ENCODE measurements at places on chromosomes 12 and 14.

GRCh38 chr12:130345292-130345691 lies 7.6 kb downstream of the PIWIL1 start:
- DNase-seq, result no peak

DNA sequence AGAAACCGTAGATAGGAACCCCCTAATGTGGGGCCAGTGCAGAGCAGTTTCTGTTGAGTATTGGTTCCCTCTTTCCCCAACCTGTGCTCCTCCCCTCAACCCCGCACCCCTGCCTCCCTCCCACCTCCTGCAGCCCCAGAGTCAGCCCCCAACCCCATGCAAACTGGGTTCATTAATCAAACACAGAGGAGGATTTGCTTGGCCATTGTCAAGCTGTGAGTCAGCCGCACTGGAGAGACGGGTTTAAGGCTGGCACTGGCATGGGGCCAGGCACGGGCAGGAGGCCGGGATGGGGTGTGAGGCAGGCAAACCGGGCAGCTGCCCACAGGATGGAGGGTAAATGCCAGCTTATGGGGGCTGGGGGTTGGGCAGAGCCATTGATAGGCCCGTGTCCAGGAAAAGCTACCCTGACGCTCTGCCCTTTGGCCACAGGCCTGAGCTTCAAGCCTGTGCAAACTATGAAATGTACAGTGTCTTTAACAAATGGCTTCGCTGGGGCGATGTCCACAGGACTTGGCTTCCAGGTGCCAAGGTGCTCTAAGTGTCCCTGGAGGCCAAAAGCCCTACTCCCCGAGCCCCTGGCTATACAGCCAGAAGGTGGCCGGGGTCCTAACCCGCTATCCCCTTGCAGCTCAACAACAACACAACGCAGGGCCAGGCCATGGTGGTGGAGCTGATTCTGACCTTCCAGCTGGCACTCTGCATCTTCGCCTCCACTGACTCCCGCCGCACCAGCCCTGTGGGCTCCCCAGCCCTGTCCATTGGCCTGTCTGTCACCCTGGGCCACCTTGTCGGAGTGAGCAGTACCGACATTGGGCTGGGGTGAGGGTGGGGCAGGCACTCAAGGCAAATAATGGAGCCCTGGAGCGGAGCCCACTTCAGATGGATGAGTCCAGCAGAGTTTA lies 1.4 kb downstream of the AQP5 start:
- DNase-seq, result no peak

DNA sequence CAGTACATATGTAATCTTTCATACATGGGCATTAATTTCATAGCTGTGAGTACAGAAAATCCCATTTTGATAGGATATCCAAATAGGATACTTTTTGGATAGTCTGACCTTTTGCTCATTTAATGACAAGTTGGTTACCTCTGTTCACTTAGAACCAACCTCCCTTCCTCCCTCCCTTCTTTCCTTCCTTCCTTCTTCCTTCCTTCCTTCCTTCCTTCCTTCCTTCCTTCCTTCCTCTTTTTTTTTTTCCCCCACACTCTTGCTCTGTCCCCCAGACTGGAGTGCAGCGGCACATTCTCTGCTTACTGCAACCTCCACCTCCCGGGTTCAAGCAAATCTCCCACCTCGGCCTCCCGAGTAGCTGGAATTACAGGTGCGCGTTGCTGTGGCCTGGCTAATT lies 162.9 kb downstream of the FUT8 start:
- no peak for DNase-seq

DNA sequence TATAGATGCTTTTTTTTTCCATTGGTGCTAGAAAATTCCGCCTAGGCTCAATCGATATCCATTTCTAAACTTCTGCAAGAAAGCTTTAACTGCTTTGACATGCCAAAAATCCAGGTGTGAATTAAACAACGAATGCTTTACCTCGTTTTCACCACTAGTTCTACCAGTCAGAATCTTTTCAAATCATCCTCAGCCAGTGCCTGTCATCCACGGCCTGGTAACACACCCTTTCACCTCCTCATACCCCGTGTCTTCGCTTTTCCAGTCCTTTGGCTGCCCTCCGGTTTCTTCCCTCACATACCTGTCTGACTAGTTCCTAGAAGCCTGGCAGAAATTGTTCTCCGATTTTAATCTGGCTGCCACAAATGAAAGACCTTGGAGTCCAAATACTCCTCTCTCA lies 1.4 kb upstream of the PHC1 start:
- no peak for DNase-seq

DNA sequence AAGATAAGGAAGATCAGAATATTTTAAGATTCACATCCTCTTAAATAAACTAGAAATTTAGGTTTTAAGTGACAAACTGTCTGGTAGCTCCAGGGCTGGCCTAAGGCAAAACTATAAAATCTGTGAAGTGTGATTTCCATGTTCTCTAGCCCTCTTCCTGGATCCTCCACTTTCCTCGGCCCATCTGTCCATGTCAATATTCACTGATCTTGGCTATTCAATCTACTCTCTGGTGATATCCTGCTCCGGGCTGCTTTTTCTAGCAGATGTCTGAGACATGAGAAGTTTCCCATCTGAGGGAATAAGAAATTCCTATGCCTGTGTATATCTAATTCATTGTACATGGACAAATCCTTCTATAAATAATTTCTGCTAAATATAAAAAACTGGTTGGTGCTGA lies 500.4 kb downstream of the GALC start:
- DNase-seq, result no peak

Measured in effector memory CD4-positive, alpha-beta T cell (primary cell).